ENCODE measurements at places on chromosomes 12 and 14.

GRCh38 chr14:75654127-75654732, 6.4 kb downstream of the ERG28 start:
- DNase-seq: peak; percentile 73

- no peak for DNase-seq
These were observed 8.5 kb upstream of the SERPINA5 start for GRCh38 chr14:94572637-94573303.

GRCh38 chr12:26728205-26729050, 104.6 kb downstream of the ITPR2 start:
- DNase-seq: no peak

DNA sequence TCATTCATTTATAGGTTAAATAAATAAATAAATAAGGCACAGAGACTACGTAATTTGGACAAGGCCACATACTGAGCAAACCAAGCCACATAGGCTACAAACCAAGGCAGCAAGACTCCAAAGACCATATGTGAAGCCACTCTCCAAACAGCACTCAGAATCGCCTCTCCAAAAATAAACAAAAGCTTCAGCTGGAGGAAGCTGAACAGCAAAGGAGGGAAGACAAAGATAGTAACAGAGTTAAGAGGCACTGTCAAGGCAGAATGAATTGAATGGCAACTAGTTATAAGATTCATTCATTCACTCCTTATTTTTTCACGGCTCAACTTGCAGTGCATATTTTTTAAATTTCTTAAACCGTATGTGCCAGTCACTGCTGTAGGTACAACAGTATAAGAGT, 200.5 kb upstream of the GRIP1 start:
- DNase-seq: no peak
